T-helper 17 cell (primary cell): ENCODE measurements at places on chromosomes 3 and 15.
A peak's percentile ranks its signal among the peaks of the same experiment; 100 is the strongest.

DNA sequence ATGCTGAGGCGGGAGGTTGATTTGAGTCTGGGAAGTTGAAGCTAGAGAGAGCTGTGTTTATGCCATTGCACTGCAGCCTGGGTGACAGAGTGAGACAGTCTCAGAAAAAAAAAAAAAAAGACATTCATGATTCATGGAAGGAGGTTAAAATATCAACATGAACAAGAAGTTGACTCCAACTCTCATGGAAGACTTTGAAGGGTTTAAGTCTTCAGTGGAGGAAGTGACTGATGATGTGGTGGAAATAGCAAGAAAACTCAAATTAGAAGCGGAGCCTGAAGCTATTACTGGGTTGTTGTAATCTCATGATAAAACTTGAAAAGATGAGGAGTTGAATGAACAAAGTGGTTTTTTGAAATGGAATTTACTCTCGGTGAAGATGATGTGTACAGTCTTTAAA lies 491.8 kb downstream of the SQOR start:
- DNase-seq = no peak

GRCh38 chr15:71962537-71962936 lies 152.2 kb downstream of the NR2E3 start:
- no peak for DNase-seq

GRCh38 chr3:150490277-150490986 lies 55.9 kb downstream of the SERP1 start:
- no peak for DNase-seq

DNA sequence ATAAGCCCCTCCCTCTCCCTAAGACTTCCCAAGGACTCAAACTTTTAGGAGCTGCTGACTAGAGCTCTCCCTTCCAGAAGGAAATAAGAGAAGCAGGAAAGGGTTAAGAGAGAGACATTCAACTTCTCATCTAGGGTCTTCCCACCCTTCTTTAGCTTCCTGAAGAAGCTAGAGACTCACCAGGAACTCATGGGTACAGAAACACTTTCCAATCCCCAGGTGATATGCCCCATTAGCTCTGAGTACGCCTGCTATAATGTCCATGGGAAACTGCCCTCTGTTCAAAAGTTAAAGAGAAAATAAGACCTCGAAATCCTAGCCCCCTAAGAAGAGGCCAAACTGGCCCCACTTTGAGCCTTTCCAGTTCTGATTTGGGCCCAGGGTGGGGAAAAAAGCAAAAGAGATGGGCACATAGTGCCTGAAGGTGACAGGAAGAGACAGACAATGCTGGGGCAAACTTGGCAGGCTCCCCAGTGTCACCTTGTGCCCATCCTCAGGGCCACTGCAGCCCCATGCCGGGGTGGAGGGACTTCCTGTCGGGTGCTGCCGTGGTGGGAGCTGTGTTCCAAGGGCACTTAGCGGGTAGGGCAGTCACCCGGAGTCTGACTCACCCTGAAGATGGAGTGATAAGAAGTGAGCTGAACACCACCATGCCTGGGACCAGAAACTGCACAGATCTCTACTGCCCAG lies 29.5 kb downstream of the CCDC12 start:
- peak; percentile 53 for DNase-seq

DNA sequence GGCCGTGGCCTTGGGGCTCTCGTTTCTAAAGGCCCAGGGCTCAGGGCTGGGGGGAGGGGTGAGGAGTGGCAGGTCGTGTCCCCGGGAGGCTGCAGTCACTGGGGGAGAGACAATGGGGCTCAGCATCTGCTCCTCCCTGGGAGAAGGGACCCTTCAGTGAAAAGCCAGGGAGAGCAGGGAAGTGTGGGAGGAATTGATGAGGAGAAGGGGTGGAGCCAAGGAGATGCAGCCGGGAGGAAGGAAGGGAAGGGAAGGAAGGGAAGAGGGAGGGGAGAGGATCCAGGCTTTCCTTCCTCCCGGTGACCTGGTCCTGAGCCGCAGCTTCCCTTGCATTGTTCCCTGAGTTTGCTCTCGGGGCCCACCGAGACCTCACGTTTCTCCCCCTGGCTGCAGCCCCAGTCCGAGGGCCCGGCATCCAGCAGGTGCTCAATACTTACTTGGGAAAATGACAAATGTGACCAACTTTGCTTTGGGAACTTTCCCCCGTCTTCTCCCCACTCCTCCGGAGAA lies 1.4 kb upstream of the ZNF710 start:
- no peak for DNase-seq

- no peak for DNase-seq
These were observed 7.4 kb downstream of the POC1A start for GRCh38 chr3:52146811-52147210.

DNA sequence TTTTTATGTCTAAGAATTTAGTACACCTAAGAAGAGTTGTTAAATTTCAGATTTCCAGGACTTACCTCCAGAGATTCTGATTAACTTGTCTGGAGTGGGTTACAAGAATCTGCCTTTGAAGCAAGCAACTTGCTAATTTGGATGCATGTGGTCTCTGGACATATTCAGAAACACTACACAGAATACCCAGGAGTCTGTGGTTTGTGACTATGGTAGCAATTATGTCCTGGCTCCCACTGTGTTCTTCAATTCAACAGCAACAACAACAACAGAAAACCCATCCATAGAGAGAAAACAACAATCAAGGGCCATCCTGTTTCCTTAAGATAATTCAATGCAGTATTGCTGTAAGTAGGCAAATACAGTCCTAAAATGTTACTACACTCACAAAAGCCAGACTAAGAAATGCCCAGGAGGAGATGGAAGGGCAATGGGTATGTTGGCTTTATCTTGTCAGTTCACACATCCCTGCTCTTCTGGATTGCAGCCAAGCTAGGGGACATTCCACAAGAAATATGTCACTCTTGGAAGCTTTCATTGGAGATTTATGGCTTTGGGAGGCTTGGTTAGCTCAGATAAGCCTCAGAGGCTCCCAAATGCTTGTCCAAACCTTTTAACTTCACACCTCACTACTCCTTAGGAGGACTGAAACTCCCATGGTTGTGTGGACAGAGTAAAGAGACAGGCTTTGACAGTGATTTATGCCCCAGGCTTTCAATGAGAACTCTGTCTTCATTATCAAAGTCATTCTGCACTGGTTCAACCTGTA lies 99.4 kb upstream of the MRPL3 start:
- no peak for DNase-seq

DNA sequence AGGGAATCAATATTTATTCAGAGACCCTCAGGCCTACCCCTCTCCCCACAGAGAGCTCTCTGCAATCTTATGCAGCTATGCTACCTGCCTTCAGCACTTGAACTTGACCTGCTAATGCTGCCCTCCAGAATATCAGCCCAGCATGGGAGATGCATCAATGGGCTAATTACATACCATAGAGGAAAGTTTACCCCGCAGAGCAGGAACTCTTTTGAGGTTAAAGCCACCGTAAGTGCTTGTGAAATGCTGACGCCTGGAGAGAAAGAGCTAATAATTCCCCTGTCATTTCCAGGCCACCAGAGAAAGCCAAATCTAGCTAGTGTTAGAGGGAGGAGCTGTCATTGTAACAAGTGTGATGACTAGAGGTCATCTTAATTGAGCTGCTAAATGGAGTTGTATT lies 127.5 kb downstream of the CHST2 start:
- DNase-seq = no peak

- DNase-seq = no peak
These were observed 21.8 kb downstream of the METTL6 start for GRCh38 chr3:15405448-15406050.

DNA sequence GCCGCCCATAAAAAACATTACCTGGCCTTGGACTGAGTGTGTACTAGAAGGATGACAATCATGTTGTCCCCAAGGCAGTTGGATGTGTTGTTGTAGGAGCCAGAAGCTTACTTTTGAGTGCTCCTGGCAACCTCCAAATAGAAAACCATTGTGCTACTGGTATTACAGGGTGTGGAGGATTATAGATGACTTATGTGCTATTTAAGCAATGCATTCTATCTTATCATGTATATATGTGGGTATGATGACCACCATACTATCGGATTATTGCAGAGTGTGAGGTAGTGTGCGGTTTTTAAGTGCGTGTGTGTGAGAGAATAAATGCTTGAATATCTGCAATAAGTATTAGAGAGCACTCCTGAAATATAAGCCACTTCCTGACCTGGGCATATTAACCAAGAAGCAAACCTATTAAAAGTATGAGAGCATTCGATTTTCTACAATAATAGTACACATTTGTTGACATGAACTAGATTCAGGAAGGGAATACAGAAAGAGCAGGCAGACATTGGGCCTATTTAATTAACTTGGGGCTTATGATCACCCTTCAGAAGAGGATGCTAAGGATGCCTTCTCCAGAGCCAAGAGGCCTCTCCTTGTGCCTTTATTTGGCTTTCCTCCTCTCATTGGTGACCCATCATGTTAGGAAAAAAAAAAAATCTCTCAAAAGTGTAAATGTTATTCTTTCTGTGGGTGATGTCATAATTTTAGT lies 11.7 kb upstream of the MBNL1 start:
- no peak for DNase-seq

DNA sequence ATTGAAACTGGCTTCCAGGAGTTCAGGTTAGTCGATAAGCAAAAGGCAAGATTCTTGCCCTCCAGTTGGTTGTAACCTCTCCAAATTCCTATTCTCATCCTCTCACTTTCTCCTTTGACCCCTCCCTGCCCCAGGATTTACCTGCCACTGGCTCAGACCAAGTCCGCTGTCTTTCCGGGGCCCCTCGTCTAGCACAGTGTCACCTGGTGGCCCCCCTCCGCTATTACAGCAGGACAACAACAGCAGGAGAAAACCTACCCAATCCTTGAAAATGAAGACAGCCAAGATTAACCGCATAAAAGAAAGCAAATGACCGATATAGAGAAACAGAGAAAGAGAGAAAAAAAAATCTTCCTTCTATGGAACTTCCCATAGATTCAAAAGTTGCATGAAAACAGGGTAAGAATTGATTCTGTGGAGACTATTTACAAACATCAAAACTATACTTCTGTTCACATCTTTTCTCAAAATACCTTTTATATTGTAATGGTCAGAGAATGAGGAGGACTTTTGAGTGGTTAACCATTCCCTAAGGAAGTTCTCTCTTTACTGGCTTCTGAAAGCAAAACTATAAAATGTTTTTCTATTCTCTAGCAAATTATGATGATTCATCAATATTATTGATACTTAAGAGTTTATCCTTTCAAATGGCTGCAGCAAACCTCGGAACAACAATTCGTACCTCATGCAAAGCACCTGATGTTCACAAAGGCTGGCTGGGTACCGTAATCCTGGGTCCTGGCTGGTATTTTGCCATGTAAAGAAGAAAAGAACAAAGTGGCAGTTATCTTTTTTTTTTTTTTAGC lies 10.0 kb upstream of the ST8SIA2 start:
- no peak for DNase-seq

- DNase-seq = no peak
These were observed 1042.1 kb downstream of the TUSC7 start for GRCh38 chr3:117751651-117752050.

DNA sequence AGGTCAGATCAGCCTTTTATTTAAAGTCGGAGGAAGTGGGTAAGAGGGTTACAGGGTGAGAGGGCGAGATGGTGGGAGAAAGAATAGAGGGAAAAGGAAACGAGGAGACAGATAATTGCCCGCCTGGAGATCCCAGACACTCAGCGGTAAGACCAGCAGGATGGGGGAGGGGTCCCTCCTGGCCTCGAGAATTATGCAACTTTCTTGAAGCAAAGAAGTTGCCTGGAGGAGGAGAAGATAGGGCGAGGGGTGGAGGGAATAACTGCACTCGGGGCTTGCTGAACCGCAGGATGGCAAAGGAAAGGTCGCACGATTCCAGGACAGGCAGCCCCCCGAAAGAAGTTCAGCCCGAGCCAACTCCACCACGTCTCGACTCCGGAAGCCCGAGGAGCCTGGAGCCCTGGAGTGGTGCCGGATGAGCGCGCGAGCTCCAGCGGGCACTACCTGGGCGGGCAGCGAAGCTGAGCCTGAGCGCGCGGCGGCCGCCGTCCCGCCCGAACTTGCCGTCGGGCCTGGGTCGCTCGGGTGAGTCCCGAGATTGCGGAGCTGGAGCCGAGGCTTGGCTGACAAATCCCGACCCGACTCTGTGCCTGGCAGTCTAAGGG lies 402 bp downstream of the WWTR1 start:
- no peak for DNase-seq

- no peak for DNase-seq
These were observed 108.5 kb downstream of the TNIK start for GRCh38 chr3:171351676-171352075.

DNA sequence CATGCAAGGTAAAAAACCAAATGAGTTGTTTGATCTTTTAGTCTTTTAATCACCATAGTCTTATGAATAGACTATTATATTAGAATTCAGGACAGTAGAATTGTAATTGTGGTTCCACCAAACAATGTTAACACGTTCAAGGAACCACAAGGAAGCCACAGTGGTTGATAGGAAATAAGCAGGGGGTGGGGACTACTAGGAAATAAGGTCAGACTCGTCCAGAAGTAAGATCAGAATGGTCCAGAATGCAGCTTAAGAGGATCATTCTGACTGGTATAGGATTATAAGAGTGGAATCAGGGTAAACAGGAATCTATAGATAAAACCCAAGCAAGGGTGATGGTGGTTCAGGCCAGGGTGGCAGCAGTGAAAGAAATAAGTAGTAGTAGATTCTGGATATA lies 7.5 kb downstream of the MYNN start:
- no peak for DNase-seq

GRCh38 chr3:129000742-129001100 lies 383 bp upstream of the EFCC1 start:
- no peak for DNase-seq

DNA sequence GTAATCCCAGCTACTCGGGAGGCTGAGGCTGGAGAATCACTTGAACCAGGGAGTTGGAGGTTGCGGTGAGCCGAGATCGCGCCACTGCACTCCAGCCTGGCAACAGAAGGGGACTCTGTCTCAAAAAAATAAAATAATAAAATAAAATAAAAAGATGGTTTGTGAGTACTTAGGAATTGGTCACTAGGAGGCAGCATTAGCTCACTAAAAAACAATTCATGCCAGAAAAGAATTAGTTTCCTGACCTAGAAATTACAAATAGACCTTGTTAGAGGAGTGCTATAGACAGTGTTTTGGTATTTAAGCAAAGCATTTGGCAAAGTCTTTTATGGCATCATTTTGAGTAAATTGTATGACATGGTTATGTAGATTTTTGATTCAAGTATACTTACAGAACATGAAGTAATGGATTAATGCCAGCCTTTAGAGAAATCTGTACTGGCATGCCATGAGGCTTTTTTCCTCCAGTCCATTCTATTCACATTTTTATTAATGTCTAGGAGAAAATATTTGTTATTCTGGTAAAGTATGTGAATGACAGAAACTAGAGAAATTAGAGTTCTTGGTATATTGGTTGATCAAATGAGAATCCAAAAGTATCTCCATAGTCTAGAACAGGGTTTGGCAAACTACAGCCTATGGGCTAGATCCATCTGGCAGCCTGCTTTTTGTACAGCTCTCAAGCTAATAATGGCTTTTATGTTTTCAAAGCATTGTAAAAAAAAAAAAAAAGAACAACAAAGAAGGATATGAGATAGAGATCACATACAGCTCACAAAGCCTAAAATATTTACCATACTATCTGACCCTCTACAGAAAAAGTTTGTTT lies 81.6 kb downstream of the LRRC49 start:
- DNase-seq = no peak
